ENCODE measurements at places on chromosomes 2 and 18.

DNA sequence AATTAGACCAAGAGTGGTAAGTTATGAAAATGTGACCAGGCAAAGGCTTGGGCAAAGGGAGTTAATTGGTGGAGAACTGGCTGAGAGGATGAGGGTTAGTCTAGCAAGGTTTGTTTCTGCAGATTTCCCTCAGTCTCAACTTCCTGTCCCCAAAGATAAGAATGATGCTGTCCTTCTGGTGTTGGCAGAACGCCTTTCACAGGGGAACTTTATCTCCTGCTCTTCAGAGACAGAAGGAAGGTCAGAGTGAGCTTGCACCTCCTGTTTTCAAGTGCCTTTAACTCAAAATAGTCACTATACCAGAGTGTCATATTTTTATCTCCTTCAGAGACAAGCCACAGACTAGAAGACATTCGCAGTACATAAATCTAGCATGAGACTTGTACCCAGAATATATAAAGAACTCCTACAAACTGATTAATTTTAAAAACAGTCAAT lies 95.7 kb downstream of the TEX51 start:
- no peak overlapping the region for H3K4me3 ChIP-seq
- H3K27ac ChIP-seq = no peak overlapping the region

DNA sequence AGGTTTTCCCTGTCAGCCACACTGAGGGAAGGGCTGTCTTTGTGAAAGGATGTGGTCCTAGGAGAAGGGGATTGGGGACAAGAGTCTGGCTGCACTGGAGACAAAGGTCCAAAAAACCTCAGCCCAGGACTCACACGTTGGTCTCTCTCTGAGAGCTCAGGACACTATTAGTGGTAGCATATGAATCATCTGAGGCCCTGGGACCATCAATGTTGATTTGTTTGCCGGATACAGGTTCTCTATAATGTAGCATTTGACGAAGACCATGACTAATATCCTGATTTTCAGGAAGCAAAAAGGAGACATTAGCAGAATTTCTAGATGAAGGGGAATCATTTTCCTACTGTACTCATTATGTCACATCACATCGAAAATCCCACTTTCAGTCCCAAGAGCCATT lies 22.2 kb upstream of the DNAH6 start:
- DNase-seq = no peak
- no peak overlapping the region for H3K4me3 ChIP-seq
- H3K36me3 ChIP-seq = no peaks in the 10 kb centered on the region
- H3K27ac ChIP-seq = no peak overlapping the region

GRCh38 chr2:218257390-218257981 lies 3.3 kb upstream of the GPBAR1 start:
- peaks cover 15% of the 10 kb centered on the region for H3K4me1 ChIP-seq
- peaks cover 39% of the 10 kb centered on the region for H3K36me3 ChIP-seq
- DNase-seq = peak; percentile 58
- no peak overlapping the region for H3K4me3 ChIP-seq
- H3K27ac ChIP-seq = peak overlapping the region; percentile 83

- peaks cover 2% of the 10 kb centered on the region for H3K27me3 ChIP-seq
- H3K4me3 ChIP-seq = no peak overlapping the region
- H3K4me1 ChIP-seq = no peaks in the 10 kb centered on the region
- peak overlapping the region; percentile 88 for H3K27ac ChIP-seq
- H3K36me3 ChIP-seq = peaks cover 3% of the 10 kb centered on the region
Observed at GRCh38 chr2:241895712-241896641, 26.4 kb downstream of the RTP5 start.

GRCh38 chr18:38586327-38586726 lies 1020.7 kb upstream of the CELF4 start:
- no peak for DNase-seq
- H3K4me1 ChIP-seq = peaks cover 3% of the 10 kb centered on the region

DNA sequence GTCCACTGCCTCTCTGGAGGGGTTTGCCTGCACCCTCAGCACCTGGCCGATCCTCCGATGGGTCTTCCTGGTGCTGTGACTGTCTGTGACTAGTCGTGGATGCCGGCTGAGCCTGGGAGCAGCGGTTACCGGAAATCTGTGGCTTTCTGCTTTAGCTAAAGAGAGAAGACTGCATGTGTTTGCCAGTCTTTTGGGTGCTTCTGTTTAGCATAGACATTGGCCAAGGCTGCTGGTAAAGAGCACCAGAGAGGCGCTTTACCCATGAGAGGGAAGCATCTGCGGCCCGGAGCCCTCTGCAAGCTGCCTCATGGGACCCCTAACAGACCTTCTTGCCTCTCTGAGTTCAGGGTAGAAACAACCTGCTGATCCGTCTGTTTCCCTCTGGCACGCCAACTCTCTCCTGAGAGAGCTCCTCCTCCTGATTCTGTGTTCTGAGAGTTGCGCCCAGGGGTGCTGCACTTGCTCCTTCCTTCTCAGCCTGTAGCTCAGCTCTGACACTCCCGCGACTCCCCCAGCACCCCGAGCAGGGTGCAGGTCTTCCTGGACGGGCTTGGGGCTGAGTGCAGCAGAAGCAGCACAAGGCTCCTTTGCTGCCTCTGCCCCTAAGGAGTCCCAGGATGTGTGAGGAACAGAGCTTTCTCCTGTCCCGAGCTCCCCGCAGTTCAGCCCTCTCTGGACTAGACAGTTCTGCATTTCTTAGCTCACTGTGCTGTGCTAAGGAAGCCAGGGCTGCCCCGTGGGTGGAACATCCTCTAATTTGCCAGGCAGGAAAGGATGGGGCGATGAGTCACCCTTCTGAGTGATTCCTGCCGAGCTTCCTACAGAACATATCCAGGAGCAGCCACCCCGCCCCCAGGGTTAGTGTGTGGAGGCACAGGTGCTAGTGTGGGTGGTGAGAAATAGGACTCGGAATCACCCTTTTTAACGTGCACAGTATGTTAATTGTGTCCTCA lies 203.2 kb downstream of the SH3RF3 start:
- no peaks in the 10 kb centered on the region for H3K36me3 ChIP-seq
- H3K4me3 ChIP-seq = peak overlapping the region; percentile 65
- H3K27me3 ChIP-seq = peaks cover 40% of the 10 kb centered on the region
- peaks cover 29% of the 10 kb centered on the region for H3K4me1 ChIP-seq

DNA sequence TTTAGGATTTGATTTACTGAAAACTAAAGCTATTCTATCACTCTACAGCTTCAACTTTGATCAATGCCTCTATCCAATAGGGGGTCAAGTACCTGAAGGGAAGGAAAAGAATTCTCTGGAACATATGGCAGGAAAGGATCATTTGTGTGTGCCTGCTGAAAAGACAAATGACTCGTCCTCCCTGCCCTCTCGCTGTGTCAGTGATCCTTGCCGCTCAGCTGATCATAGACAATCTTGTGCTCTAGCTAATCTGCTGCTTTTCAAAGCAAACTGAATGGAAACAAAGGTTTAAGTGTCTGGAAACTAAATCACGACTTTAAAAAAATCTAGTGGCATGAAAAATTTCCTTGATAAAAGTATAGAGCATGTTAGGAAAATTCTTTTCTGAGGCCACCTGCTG lies 75.6 kb upstream of the CPO start:
- no peak overlapping the region for H3K27ac ChIP-seq
- DNase-seq = no peak
- H3K36me3 ChIP-seq = no peaks in the 10 kb centered on the region
- peaks cover 12% of the 10 kb centered on the region for H3K4me1 ChIP-seq

DNA sequence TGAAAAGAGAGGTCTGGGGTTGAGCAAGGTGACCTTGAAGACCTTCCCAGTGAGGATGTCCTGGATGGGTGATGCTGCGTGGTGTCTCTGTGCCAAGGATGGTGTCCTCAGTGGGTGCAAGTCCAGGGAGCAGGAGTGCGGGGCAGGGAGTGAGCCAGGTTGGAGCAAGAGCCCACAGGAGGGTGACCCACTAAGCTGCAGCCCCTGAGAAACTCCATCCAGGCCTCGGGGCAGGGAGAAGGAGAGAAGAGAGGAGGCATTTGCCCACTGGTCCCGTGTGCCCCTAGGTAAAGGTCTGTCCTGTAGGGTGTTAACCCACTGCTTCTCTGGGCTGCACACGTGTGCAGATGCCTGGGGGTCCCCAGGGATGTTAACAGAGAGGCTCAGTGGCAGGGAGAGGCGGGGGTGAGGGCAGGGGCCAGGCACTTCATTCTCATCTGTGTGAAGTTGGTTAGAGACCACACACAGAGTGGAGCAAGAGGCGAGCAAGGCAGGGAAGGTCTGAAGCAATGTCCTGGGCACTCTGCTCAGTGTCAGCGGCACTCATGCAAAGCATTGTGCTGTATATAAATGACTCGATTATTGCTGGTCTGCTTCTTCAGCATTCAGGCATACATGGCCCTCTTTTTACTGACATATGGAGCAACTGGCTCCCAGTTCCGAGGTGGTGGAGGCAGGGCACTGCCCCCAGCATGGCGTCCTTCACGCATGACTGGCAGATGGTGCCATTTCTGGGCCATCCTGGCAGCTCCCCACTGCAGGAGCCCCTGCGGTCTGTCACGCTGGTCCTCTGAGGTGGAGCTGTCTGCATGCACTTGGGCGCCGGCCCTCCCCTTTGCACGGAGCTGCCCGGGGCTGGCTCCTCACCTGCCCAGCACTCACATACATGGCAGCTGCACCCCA lies 117.2 kb upstream of the HS6ST1 start:
- DNase-seq = no peak
- H3K4me1 ChIP-seq = peaks cover 14% of the 10 kb centered on the region
- no peaks in the 10 kb centered on the region for H3K36me3 ChIP-seq

DNA sequence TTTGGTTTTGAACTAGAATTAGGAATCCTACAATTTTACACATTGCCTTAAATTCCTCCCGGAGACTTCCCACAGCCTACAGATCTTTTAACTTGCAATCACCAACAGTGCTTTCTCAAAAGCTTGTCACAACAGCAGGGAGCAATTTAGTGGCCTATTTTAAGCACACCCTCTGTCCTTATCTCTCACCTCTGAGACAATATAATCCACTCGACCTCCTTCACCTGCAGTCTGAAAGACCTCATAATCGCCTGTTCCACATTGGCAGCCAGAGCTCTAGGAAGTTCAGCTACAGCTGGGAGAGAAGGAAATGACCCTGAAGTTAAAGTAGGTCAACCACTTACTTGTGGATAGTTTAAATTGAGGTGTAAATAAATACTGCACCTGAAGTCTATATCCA lies 249.7 kb upstream of the DLGAP1 start:
- H3K4me3 ChIP-seq = no peak overlapping the region
- H3K36me3 ChIP-seq = no peaks in the 10 kb centered on the region
- no peaks in the 10 kb centered on the region for H3K4me1 ChIP-seq
- H3K27me3 ChIP-seq = no peaks in the 10 kb centered on the region
- H3K27ac ChIP-seq = no peak overlapping the region
- no peak for DNase-seq

- peaks cover 5% of the 10 kb centered on the region for H3K27me3 ChIP-seq
- H3K4me1 ChIP-seq = no peaks in the 10 kb centered on the region
- H3K4me3 ChIP-seq = no peak overlapping the region
- H3K27ac ChIP-seq = no peak overlapping the region
Observed at GRCh38 chr18:305003-305501, 37.2 kb upstream of the THOC1 start.

GRCh38 chr18:25467226-25467987 lies 115.4 kb upstream of the ZNF521 start:
- no peaks in the 10 kb centered on the region for H3K36me3 ChIP-seq
- H3K27ac ChIP-seq = no peak overlapping the region
- no peak for DNase-seq
- no peak overlapping the region for H3K4me3 ChIP-seq

DNA sequence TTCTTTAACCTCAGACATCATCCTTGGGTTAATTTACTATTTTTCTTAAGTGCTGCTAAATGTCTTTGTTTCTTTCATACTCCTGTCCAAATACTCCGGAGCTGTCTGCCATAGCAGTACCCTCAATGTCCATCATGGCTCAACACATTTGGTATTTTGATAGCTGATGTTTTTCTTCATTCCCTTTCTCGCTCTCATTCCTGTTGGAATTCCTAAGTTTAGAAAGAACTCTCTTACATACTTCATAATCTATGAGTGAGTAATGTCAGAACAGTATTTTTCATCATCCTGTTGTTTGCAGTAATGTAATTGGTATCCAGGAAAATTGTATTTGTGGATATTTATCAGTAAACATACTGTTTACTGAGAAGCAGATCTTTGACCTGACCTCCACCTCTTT lies 282.9 kb downstream of the PTGR3 start:
- no peaks in the 10 kb centered on the region for H3K4me1 ChIP-seq
- H3K36me3 ChIP-seq = no peaks in the 10 kb centered on the region
- H3K27ac ChIP-seq = no peak overlapping the region
- H3K4me3 ChIP-seq = no peak overlapping the region
- no peaks in the 10 kb centered on the region for H3K27me3 ChIP-seq
- DNase-seq = no peak

- no peak for DNase-seq
- H3K4me1 ChIP-seq = peaks cover 50% of the 10 kb centered on the region
- peaks cover 12% of the 10 kb centered on the region for H3K36me3 ChIP-seq
- peak overlapping the region; percentile 75 for H3K27ac ChIP-seq
Observed at GRCh38 chr2:216083464-216084281, 2.0 kb downstream of the TMEM169 start.

- H3K36me3 ChIP-seq = no peaks in the 10 kb centered on the region
- peaks cover 13% of the 10 kb centered on the region for H3K27me3 ChIP-seq
- H3K4me1 ChIP-seq = no peaks in the 10 kb centered on the region
- no peak for DNase-seq
Observed at GRCh38 chr2:120522151-120522751, 176.3 kb downstream of the INHBB start.

DNA sequence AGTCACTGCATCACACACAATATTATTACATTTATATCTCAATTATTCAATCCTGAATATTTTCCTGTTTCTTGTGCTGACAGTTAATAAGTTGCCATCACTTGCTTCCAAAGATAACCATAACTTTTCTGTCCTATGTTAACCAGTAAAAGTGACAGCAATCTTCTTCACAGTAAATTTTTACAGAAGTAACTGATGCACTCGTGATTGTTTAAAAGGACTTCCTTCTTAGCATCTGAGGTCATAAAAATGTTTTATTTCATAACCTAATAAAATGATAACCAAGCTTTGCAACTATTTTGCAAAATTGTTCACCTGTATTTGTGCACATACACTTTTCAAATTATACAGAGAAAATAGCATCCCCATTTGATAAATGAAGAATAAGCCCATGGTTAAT lies 20.6 kb upstream of the ANKRD62 start:
- H3K27ac ChIP-seq = no peak overlapping the region
- H3K4me3 ChIP-seq = no peak overlapping the region
- DNase-seq = no peak
- H3K27me3 ChIP-seq = peaks cover 50% of the 10 kb centered on the region
- H3K36me3 ChIP-seq = no peaks in the 10 kb centered on the region

- no peak overlapping the region for H3K27ac ChIP-seq
- no peaks in the 10 kb centered on the region for H3K36me3 ChIP-seq
- H3K4me1 ChIP-seq = no peaks in the 10 kb centered on the region
- H3K27me3 ChIP-seq = no peaks in the 10 kb centered on the region
Observed at GRCh38 chr18:28041366-28041765, 135.6 kb downstream of the CDH2 start.

DNA sequence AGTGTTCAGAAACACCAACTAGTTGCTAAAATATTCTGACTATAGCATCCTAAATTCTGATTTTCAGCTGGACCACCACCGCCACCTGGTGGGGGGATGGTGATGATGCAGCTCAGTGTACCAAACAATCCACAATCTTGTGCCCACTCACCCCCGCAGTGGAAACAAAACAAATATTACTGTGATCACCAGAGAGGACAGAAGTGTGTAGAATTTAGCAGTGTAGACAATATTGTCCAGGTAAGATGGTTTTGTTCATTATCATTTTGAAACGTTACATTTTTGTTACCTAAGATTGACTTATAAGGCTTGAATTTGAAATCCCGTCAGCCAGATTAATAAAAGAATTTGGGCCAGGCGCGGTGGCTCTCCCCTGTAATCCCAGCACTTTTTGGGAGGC lies 31.7 kb upstream of the UBXN4 start:
- no peak overlapping the region for H3K4me3 ChIP-seq
- peaks cover 3% of the 10 kb centered on the region for H3K4me1 ChIP-seq
- peak; percentile 46 for DNase-seq
- no peak overlapping the region for H3K27ac ChIP-seq
- no peaks in the 10 kb centered on the region for H3K27me3 ChIP-seq

Data from activated T-helper 2 cell treated with anti-CD3 and anti-CD28 coated beads, Interferon-gamma antibody, Interleukin-2, Interleukin-4, amounts not matched to agents 10 μg/mL and 5 μg/mL and 100 μg/mL, durations not matched to agents 14 hours and 24 hours and 36 hours (primary cell).